Stimulated activated naive CD4-positive, alpha-beta T cell treated with Interleukin-2 at 50 U/mL for 16 hours (primary cell): ENCODE measurements at places on chromosomes 5 and 9.

DNA sequence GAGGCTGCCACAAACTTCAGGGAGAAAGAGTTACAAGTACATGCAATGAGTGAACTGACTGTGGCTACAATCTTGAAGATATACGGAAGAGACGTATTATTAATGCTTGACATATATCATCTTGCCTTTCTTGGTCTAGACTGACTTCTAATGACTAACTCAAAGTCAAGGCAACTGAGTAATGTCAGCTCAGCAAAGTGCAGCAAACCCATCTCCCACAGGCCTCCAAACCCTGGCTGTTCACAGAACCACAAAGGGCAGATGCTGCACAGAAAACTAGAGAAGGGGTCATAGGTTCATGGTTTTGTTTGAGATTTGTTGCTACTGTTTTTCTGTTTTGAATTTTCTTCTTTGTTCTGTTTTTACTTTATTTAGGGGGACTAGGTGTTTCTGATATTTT lies 21.0 kb downstream of the IL7R start:
- DNase-seq: no peak

GRCh38 chr5:123546657-123547056 lies 34.7 kb downstream of the CSNK1G3 start:
- DNase-seq: no peak

DNA sequence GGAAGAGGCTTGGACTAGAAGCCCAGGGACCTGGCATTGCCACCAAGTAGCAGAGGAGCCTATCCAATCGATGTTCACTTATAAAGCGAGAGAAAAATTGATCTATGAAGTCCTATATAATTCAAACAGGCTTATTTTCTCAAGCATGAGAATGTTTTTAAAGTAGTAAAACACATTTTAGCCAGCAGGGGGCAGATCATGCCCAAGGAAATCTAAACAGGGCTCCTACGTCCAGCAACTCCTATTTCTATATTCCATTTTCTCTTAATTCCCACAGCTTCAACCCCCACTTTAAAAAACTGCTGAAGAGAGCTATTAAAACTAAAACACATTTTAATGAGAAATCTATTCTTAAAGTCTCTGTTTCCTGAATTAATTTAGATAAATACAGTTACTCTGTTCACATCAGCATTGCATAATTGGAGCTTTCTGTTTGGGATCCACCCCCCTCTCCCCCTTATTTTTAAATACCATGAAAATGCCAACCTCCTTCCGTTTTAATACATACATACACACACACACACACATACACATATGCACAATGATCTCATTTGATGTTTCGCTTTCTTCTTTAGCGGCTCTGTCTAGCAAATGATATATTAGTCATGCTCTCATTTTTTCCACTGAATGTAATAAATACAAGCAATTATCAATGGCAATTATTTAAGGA lies 144.9 kb downstream of the MYO10 start:
- peak; percentile 2 for DNase-seq

DNA sequence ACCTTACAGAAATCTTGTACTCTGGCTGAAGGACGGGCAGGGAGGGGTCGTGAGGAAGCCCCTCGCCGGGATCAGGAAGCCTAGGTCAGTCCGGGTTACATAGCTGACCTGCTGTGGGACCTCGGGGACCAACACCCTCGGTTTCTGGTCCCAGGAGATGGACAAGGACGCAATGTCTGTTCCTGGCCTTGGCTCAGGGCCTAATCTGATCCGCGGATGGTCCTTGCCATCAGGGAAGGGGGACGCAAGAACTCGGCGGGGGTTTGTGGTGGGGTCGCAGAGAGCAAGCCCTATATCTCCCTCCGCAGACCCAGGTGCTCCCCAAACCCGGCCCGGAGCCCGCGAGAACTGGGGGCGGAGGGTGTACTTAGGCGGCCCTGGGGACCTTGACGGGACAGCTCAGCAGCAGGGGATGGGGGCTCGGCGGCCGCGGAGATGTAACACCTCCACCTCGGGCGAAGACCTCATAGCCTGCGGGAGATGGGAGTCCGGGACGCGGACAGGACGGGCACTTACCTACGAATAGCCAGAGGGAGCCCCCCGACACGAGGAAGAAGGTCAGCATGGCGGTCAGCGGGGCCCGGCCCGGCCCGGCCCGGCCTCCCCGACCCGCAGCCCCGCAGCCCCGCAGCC lies 353 bp downstream of the ACSL6 start:
- DNase-seq: no peak

DNA sequence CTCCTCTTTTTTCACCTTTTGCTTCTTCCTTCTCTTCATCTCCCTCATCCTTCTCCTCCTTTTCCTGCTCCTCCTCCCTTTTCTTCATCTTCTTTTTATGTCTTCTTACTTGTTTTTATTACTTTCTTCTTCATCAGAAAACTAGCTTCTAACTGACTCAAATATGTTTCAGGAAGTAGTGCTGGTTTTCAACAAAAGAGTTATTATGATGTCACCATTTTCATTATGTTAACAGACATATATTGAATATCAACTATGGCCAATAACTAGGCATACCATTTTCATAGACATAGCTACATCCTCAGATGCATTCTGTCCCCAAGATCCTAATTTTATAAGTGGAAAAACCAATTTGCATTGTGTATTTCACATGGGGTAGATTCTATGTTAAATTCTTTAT lies 252.9 kb upstream of the PAPPA start:
- no peak for DNase-seq

DNA sequence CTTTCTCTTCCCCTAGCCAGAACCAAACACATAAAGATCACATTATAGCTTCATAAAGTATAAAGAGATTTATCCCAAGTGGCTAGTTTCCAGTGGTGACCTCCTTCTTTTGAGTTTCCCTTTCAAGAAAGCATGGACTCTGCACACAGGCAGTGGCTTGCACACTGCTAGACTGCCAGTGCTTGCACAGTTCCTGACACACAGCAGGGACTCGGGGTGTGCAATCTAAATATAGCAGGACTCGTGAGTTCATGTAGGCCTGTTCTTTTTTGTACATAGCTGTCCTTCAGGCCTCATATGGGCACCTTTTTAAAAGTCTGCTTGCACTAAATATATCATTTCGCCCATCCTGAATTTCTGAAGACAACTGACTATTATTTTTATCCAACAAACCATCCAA lies 308.6 kb downstream of the FBXL7 start:
- DNase-seq: no peak

DNA sequence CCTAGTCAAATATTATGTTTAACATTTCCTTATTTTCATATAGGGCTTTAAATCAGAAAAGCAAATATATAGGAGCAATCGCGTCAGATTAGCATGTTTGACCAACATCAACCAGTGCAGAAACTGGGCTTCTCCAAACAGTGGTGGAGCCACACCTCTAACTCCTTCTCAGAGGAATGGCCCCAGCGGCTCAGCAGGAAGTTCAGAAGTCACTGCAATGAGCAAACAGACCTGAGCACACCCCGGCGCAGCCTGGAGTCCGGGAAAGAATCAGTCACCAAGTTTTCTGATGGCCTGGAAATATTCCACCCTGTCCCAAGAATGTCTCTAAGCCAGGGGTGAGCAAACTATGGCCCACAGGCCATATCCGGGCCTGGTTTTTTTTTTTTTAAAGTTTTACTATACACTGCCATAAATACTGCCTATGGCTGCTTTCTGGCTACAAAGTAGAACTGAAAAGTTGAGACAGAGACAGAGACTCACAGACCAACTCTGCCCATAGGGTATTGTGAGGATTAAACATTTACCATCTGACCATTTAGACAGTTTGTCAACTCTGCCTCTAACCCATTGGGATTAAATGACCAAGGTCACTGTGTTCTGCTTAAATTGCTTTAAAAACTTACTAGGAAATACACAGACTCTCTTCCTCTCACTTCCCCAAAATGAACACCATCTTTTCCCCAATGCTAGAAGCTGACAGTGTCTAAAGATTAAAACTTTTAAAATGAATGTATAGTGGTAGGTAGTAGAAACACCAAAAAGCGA lies 5.4 kb downstream of the GOLM1 start:
- DNase-seq: no peak

DNA sequence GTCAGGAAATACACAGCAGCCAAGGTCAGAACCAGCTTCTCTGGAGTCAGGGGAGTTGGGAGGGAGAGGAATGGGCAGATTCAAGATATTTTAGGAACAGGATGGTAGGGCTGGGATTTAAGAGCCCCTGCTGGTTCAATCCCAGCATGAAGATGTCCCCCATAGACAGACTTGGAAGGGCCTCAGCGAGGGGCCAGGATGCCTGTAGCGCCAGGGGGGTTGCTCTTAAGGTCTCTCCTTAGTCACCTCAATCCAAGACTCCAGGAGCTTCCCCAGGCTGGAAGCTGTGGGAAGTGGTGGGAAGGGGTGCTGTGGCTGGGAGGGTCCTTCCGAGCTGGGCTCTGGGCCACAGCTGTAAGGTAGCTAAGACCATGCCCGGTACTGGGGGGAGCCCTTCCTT lies 8.1 kb upstream of the TSPAN17 start:
- no peak for DNase-seq

GRCh38 chr9:22722492-22722891 lies 275.9 kb downstream of the DMRTA1 start:
- no peak for DNase-seq

- no peak for DNase-seq
These were observed 122.8 kb upstream of the STC2 start for GRCh38 chr5:173451031-173451430.

DNA sequence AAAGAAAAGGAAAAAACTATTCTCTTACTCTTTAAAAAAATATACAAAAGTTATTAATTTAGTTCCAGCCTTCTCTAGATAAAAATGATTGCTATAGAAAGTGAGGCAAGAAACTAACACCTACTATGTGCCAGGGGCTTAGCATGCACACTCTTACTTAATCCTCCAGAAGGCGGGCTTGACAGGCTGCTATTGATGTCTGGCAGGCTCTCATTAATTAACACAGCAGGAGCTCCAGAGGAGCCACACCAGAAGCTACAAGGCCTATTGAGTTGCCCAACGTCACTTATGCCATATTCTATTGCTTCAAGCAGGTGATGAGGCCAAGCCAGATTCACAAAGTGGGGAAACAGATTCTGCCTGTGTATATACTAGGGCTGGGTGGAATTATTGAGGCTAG lies 54.6 kb upstream of the CLINT1 start:
- DNase-seq: no peak

DNA sequence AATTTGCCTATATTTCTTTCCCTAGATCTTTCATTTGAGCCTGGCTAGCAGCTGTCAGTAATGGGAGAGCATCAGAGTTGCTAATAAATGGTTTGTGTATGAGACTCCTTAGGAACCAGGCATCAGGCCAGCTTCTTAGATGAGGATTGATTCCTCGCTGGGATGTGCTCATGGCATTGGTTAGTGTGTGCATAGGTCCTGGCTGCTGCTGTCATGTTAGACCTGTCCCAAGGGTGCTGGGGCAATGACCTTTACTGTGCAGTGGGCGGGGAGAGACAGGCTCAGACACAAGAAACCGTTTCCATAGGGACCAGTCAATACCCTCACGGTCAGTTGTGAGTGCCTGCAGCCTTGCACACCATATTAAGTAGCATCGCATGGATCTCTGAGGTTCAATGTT lies 112.3 kb upstream of the NR3C1 start:
- no peak for DNase-seq

GRCh38 chr5:90131383-90132133 lies 278.0 kb downstream of the CETN3 start:
- DNase-seq: no peak

- DNase-seq: no peak
These were observed 251.5 kb downstream of the COX7C start for GRCh38 chr5:86869268-86869667.

GRCh38 chr9:86389628-86390027 lies 35.4 kb upstream of the TUT7 start:
- no peak for DNase-seq

GRCh38 chr5:147080391-147080790 lies 154.4 kb upstream of the STK32A start:
- no peak for DNase-seq

DNA sequence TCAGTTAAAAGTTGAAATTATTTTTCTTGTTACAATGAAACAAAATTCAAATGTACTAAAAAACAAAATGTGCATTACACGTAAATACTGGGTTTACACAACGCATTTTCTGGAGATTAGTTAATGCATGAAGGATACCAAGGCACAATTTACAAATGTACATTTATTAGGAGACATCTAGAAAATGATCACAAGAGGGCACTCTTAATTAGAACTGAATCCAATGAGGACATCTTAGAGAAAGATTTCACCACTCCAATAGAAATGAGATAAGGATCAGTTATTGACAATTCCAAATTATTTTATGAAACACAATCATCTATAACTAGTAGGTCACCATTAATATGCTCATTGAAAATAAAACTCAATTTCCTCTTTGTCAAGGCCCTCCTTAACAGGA lies 36.6 kb upstream of the CDH12 start:
- DNase-seq: no peak

GRCh38 chr9:98057138-98057799 lies 737 bp downstream of the NANS start:
- DNase-seq: no peak

- no peak for DNase-seq
These were observed 63.1 kb downstream of the PPP2R2B start for GRCh38 chr5:146815411-146815810.

DNA sequence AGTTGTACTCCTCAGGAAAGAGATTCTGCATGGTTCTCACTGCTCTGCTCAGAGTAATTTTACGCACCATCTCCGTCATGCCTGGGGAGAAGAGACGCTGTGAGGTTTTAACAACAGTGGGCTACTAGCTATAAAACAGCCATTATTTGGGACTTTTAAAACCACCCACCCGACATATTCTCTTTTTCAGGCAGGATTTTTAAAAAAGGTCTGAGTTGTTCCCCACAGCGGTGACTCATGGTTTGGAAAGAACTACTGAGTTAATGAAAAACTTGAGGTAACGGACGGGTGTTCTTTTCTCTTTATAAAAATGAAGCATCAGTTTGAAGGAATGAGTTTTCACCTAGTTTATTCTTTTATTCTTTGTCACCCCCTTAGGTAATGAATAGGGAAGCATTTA lies 61.3 kb downstream of the TTLL11 start:
- DNase-seq: no peak

GRCh38 chr5:102866237-102866600 lies 111.1 kb downstream of the PAM start:
- no peak for DNase-seq
